Activated CD8-positive, alpha-beta memory T cell treated with anti-CD3 and anti-CD28 coated beads for 48 hours (primary cell): ENCODE measurements at places on chromosomes 16 and 17.
A peak's percentile ranks its signal among the peaks of the same experiment; 100 is the strongest.

DNA sequence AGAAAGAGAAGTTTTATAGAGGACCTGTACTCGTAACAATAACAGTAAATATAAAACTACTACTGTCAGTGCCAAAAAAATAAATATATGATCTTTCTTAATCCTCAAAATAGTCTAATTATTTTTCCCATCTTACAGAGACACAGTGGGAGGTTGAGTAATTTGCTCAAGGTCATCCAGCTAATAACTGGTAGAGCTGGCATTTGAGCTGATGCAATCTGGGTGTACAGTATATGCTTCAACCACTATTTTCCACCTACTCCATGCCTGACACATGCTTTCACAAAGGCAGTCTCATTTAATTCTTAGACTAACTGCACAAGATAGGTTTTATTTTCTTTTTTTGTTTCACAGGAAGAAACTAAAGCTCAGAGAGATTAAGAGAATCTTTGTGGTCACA lies 33.6 kb downstream of the PIGL start:
- no peak for DNase-seq

- DNase-seq, result peak; percentile 52
These were observed at the start of gene PSMB10 for GRCh38 chr16:67936124-67936879. Gene PSMB10 (minus strand): TSS chr16:67936850. CDS start chr16:67936749, 101 bp downstream.

DNA sequence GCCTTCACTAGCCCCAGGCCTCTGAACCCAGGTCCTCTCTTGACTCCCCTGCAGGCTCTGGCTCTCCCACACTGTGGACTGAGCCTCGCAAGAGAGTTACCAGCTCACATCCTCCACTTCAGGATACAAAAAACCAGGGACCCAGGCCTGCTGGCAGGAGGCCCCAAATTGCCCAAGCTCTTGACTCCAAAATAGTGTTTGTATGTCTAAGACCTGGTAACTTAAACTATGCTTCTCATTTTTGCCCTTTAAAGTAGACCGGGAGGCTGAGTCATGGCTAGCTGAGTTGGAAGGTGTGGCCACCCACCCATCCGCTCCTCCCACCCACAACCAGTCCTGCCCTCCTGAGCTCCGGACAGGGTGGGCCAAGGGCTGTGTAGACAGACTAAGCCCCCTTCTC lies 250.0 kb downstream of the SOX9 start:
- DNase-seq, result no peak

DNA sequence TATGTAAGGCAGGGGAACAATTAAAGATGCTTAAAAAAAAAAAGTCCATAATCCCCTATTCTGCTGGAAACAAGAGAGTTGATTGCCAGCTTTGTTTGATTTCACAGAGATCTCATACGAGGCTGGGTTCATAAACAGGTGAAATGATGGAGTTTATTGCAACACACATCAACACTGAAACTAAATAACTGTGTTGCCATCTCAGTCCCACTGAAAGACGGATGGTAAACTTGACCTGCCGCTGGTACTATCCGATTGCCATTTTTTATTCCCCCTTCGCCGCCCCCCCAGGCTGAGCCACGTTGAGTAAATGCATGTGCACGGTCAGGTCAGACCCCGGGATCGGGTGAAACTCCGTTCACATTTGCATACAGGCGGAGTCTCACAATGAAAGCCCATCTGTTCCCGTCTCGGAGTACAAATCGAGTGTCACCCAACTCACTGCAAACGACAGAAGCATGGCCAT lies 119.2 kb downstream of the SKAP1 start:
- DNase-seq, result no peak

GRCh38 chr16:88656291-88656980 lies 5.6 kb upstream of the CYBA start:
- no peak for DNase-seq

DNA sequence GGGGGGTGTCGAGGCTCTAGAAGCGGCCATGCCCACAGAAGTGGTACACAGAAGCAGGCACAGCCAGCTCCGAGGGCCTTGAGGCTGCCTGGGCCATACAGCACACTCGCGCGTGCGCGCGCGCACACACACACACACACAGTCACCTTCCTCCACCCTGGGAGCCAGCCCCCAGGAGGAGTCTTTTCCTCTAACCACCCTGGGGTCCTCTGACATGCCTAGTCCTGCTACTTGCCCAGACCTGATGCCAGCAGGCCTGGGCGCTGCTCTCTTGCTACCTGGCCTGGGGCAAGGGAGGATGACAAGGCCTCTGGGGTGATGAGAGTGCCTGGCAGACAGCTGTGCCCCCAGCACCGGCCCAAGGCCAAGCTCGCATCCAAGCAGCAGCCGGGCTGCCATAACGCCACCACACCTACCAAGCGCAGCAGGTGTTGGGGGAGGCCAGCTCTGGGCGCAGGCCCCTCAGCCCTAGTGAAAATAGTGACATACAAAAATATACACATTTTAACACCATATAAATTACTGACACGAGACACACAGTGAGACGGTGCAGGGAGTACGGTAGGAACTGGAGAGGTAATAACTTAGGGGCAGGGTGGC lies 41.1 kb downstream of the TSC2 start:
- no peak for DNase-seq

DNA sequence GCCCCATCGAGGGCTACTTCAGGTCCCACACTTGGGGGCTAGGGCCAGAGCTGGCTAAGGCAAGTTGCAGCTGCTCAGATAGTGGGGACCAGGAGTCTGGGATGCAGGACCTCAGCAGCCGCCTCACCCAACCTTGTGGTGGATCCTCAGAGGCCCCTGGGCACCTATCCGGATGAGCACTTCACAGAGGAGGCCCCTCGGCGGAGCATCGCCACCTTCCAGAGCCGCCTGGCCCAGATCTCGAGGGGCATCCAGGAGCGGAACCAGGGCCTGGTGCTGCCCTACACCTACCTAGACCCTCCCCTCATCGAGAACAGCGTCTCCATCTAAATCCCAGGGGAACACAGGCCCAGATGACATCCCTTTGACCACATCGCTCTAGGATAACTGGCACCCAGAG lies 9.4 kb downstream of the ALOX15B start:
- DNase-seq, result no peak

- no peak for DNase-seq
These were observed 56.1 kb upstream of the STAC2 start for GRCh38 chr17:39281806-39282205.
